ENCODE measurements at places on chromosomes 5 and 9.
A peak's percentile ranks its signal among the peaks of the same experiment; 100 is the strongest.

DNA sequence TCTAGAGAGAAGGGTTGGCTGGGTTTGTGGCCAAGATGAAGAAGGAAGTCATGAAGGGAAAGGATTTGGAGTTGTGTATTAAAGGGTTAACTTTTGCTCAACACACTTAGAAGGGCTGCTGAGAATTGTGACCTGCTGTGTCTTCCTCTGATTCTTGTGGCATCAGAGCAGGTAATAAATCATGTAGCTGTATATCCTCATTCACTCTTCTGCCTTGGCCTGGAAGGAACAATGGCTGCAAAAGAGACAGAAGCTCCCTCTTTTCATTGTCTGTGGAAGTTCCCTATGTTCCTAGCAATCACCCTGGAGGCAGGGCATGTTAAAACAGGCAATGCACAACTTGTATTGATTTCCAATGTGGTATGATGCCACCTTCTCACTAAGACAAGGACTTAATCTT, 159.1 kb downstream of the LRRC70 start:
- no peak for DNase-seq

DNA sequence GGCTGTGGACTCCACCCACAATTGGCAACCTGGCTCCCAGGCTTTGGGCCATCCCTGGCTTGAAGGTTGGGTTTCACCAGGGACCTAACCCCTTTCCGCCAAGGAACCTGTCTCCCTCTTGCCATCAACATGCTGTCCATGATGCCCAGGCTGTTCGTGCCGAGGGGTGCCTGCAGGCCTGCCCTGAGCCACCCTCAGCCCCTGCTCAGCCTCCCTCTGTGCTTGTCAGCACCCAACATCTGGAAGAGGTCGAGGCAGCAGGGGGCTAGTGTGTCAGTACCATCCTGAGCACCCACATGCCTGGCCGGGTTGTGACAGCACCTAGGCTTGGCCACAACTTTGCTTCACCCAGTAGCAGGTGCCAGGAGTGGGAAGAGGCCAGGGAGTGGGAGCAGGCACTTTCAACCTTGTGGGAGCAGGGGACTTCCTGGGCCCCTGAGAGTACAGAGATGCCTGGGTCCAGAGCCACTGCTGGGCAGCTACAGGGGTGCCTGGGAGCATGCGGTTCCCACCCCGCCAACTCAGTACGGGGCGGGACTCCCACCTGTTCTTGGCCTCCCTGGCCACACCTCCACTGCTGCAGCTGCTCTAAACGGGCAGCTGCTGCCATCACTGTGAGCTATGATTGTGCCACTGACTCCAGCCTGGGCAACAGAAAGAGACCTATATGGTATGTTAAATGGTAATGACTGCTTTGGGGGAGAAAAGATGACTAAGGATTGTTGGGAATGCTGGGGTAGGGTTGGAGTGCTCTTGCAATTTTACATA, 6.3 kb downstream of the PDCD1LG2 start:
- no peak for DNase-seq

- DNase-seq: no peak
Observed at GRCh38 chr5:120413686-120414085, 50.4 kb upstream of the PRR16 start.

GRCh38 chr9:99973455-99973854, 67.0 kb downstream of the STX17 start:
- DNase-seq: no peak

DNA sequence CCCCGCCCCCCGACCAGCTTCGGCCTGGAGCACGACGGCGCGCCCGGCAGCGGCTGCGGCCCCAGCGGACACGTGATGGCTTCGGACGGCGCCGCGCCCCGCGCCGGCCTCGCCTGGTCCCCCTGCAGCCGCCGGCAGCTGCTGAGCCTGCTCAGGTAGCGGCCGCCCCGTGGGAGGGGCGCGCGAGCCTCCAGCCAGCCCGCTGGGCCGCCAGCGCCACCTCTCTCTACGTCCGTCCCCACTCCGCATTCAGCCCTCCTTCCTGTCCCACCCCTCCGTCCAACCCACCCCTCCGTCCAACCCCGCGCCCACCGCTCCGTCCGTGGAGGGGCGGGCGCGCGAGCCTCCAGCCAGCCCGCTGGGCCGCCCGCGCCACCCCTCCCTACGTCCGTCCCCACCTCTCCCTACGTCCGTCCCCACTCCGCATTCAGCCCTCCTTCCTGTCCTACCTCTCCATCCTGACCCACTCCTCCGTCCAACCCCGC, 6.5 kb downstream of the ADAMTS13 start:
- DNase-seq: no peak

DNA sequence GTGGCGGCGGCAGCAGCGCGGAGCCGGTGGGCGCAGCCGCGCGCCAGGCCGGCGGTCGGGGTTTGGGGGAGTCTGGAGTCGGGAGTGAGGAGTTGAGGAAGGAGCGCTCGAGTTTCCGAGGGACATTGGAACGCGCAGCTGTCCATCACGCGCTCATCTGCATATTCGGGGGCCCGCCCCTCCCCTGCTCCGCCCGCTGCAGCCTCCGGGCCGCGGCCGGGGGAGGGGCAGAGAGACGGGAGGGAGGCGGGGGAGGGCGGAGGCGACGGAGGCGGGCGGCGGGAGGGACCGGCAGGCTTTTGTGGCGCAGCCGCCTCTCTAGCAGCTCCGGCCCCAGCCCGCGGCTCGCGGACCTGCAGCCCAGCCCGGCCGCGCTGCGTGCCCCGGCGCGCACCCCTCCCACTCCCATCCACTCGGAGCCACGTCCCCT, at the start of gene IRX2:
TSS of gene IRX2 (minus strand) at position 86 of the 430 bp plus-strand sequence. CDS start 264 bp downstream, outside the sequence.
- peak; percentile 96 for DNase-seq

- DNase-seq: peak; percentile 38
Observed at GRCh38 chr5:113806250-113806649, 292.8 kb downstream of the YTHDC2 start.

- DNase-seq: no peak
Observed at GRCh38 chr9:106450549-106450948, 412.4 kb upstream of the ZNF462 start.

All from fibroblast of skin of left quadriceps (primary cell).